ENCODE measurements at places on chromosomes 3 and 15. TPM values are rescaled to one million over a fixed set of nuclear protein-coding genes. Genes with fewer than 3 reads are reported as not detected.

Gene BSN
- total RNA-seq = under 0.01 TPM

Gene FRMD4B
- total RNA-seq = under 0.01 TPM

Gene AQP9
- total RNA-seq = not detected

Gene GHSR
- total RNA-seq = not detected

Gene ATP6V1A
- total RNA-seq = 117 TPM

Gene CYP8B1
- total RNA-seq = not detected

- DNase-seq = peak; percentile 78
Measured at GRCh38 chr3:195697582-195698324, 23.0 kb upstream of the MUC20 start.

- DNase-seq = no peak
Measured at GRCh38 chr3:26657348-26657976, 34.9 kb downstream of the LRRC3B start.

GRCh38 chr3:100334488-100335351 is at the start of gene NIT2:
TSS of gene NIT2 (plus strand) at chr3:100334757. CDS start at chr3:100334792, 35 bp downstream.
- DNase-seq = peak; percentile 91

DNA sequence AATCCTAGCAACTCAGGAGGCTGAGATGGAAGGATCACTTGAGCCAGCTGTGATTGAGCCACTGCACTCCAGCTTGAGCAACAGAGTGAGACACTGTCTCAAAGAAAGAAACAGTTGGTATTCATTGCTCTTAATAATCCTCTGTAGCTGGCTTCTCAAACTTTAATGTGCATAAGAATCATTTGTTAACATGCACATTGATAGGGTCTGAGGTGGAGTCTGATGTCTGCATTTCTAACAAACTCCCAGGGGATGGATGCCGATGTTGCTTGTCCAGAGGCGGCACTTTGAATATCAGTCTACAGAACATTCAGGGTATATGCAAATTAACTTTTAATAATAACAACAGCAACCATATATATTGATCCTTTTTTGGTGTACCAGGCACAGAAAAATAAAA is 39.9 kb downstream of the NKIRAS1 start:
- no peak for DNase-seq

GRCh38 chr3:127171320-127171719 is 21.6 kb upstream of the PRR23E start:
- DNase-seq = no peak

GRCh38 chr3:56694867-56695683 is 12.0 kb upstream of the TASOR start:
- DNase-seq = no peak

- no peak for DNase-seq
Measured at GRCh38 chr15:45182996-45183395, 4.8 kb downstream of the SHF start.

DNA sequence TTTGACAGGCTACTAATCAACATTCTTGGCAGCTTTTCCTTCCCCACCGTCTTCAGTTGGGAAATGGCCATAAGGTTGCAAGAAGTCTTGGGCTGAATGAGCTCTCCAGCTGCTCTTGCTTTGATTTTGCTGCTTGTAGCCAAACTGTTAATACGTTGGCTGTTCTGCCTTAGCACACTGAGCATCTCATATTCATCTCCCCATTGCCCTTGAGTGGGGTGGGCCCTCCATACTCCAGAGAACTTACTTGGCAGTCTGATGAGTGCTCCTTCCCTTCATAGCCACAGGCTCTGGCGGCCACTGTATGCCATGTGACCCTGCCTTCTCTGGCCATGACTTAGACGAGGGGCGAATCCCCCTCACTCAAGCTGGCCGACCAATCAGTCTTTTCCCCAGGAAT is 25.8 kb upstream of the PAQR5 start:
- DNase-seq = no peak

DNA sequence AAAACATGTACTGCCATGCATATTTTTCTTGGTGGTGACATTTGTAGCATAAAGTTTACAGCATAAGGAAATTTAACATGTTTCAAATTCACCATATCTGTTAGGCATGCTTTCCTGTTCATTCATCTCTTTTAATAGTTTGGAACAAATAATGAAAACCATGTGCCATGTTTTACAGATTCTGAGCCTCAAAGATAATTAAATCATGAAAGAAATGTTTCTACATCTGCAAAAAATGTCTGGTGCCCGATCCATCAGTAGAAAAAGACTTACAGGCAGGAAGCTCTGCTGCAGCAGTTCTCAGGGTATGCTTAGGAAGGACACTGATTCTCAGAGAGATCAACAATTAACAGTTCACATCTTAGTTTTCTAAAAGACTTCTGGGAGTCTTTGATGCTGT is 316.2 kb downstream of the IL5RA start:
- DNase-seq = no peak

GRCh38 chr3:185555101-185555501 is 2.7 kb upstream of the LIPH start:
- no peak for DNase-seq

GRCh38 chr3:138774529-138775253 is 60.0 kb downstream of the PIK3CB start:
- peak; percentile 99 for DNase-seq

DNA sequence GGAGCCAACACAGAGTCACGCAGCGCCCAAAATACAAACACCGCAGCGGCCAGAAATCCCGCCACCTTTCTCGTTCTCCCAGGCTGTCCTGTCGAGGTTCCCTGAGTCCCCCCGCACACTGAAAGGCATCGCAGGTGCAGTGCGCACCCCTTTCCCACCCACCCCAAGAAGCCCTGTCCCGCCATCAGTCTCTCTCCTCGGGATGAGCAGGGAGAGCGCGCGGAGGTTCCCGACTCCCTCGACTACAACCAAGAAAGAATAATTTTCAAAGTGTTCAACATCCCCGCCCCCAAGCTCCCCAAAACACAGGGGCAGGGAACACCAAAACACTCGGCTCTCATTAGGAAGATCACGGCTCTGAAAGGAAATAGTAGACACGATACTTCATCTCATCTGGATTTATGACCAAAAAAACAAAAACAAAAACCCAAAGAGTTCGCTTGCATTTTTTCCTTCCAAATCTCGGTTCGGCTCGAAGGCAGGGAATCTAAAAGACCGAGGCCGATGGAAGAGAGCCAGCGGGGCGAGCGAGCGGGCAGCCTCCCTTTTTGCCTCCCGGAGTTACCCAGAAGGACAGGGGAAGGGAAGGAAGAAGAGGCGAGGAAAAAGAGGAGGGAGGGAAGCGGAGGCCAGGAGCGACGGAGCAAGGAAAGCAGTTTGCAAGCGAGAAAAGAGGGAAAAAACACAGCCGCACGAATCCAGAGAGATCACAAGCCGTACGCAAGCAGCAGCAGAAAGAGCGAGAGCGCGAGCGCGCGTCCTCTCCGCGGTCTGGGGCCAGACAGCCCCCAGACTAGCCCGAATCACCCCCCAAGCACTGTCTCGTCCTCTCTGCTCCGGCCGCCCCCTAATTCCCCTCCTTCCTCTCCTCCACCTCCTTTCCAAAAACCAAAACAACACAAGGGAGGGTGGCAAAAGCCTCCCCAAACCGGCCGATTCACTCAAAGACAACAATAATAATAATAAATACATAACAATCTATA is 808 bp downstream of the BCL6 start:
- peak; percentile 56 for DNase-seq

- DNase-seq = no peak
Measured at GRCh38 chr3:112857526-112857925, 10.9 kb upstream of the CD200R1L start.

Measured in fibroblast of villous mesenchyme (primary cell).